ENCODE measurements at places on chromosomes 11 and 22.
A peak's percentile ranks its signal among the peaks of the same experiment; 100 is the strongest.

DNA sequence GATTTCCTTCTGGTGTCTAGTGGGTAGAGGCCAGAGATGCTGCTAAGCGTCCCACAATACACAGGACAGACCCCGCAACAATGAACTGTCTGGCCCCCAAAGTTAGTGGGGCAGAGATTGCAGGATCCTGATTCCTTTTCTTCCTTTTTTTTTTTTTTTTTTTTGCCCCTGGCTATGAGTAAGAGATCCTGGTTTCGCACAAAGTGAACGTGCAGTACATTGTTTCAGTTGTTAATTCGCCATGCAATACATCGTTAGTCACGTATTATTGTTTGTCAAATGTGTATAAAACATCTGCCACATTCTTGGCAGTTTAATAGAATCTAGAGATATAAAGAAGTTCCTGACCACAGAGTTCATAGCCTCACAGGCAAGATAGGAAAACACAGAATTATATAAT lies 20.2 kb downstream of the ST3GAL4 start:
- DNase-seq = no peak

- no peak for DNase-seq
Observed at GRCh38 chr11:36425561-36426081, 84.5 kb downstream of the TRAF6 start.

GRCh38 chr11:35334385-35335090 lies 84.8 kb downstream of the SLC1A2 start:
- DNase-seq = no peak

GRCh38 chr22:17913801-17914347 lies 110.5 kb downstream of the MICAL3 start:
- DNase-seq = no peak

DNA sequence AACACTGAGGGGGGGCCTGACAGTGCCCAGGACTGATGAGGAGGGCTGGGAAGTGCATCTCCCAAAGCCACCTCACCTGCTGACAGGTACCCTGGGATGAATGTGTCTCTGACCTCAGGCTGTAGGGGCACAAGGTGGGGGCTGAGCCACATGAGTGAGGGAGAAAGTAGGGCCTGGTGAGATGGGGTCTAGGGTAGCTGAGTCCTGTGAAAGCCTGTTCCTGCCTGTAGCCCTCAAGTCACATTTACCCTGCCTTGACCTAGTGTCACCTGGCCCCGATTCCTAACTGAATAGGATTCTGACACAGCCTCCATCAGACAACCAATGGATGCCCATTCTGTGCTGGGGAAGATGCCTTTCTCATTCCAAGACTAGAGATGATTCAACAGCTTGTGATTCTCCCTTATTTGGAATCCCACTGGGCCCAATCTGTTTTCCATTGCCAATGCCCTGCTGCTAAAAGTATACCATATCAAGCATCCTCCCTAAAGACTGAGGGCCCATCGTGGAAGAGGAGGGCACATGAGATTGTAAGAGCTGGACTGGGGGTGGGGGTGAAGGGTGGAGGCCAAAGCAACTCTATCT lies 11.1 kb upstream of the RFPL1 start:
- DNase-seq = no peak

DNA sequence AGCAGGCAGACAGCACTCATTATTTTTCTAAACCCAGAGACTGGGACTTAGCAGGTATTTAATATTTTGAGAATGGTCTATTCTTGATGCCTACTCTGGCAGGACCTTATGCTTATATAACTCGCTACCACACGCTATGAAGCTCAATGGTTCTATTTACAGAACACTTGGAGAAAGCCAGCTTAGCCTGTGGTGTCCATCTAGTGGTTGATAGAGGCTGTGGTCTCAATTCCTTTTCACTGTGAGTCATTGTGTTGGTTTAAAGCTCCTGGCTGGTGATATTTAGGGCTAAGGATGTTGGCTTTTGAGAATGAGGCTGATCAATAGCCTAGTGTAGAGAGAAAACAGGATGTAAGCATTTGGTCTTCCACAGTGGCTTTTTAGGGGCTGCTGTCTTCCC lies 206.4 kb downstream of the DBX1 start:
- peak; percentile 78 for DNase-seq

DNA sequence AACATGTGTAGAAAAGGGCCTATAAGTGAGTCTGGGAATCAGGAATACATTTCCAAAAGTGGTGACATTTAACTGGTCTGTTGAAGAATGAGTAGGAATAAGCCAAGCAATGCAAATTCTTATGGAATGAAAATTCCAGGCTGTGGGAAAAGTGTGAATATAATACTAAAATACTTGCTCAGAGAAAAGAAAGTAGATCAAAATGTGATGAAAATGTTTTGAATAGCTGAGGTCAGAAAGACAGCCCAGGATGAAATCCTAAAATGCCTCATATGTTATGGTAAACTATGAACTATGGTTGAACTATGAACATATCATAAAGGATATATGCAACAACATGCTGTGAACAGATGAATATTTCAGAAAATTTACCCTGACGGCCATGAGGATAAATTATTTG lies 688.3 kb upstream of the FAT3 start:
- DNase-seq = no peak
